ENCODE measurements at places on chromosomes 3 and 15.
A peak's percentile ranks its signal among the peaks of the same experiment; 100 is the strongest.

DNA sequence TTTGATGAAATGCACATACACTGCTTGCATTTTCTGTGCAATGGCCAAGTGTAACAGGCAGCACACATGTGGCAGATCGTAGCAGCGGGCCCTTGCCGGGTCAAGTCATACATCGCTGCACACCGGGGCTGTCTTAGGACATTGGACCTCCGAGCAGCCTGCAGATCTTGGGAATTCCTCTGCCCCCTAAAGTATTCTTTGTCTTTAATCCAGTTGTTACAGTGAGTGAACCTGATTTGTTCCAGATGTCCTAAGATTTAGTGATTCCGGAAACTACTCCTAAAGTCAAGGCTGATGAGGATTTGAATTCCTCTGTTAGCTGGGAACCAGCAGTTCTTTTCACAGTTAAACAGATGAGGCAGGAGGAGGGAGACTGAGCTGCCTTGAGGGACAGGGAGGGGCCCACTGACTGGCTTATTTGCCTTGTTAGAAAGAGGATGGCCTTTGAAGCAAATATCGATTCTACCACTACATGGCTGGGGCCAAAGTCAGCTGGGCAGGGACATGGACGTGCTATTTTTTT lies 190.7 kb upstream of the CTDSPL start:
- DNase-seq: peak; percentile 71

DNA sequence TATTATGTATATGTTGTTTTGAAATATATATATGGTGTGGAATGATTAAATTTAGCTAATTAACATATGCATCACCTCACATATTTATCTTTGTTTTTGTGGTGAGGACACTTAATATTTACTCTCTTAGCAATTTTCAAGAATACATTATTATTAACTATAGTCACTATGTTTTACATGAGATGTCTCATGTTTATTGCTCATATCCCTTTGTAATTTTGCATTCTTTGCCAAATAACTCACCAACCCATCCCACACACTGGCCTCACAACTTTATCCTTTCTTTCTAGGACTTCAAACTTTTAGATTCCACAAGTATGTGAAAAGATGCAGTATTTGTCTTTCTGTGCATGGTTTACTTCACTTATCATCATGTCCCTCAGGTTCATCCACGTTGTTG lies 950.2 kb upstream of the CADM2 start:
- DNase-seq: no peak

DNA sequence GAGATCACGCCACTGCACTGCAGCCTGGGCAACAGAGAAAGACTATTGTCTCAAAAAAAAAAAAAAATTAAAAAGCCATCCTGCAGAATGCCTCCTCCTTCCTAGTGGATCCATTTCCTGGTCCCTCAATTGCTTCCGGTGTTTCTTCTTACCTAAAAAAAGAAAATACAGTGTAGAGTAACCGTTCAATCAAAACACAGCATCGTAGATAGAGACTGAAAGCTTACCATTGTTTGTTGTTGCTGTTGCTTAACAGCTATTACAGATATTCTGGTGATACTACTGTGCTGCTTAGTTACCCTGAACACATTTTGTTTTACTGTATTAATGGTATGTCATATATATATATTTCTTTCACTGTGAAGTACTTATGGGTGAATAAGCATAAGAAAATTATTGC lies 105.5 kb upstream of the LRRFIP2 start:
- no peak for DNase-seq

DNA sequence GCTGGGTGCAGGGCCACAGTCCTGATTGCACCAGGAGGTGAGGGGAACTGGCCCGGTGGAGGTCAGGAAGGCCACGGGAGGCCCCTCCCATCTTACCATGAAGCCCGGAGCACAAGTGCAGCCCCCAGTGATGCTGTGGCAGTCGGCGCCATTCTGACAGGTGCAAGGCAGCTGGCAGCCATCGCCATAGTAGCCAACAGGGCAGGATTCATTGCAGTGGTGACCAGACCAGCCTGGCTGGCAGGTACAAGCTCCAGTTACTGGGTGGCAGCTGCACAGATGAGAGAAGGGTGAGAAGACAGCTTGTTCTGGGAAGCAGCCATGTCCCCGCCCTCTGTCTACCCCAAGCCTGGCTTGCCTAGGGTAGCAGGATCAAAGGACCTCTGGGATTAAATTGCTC lies 88.2 kb downstream of the RAB11A start:
- DNase-seq: no peak

DNA sequence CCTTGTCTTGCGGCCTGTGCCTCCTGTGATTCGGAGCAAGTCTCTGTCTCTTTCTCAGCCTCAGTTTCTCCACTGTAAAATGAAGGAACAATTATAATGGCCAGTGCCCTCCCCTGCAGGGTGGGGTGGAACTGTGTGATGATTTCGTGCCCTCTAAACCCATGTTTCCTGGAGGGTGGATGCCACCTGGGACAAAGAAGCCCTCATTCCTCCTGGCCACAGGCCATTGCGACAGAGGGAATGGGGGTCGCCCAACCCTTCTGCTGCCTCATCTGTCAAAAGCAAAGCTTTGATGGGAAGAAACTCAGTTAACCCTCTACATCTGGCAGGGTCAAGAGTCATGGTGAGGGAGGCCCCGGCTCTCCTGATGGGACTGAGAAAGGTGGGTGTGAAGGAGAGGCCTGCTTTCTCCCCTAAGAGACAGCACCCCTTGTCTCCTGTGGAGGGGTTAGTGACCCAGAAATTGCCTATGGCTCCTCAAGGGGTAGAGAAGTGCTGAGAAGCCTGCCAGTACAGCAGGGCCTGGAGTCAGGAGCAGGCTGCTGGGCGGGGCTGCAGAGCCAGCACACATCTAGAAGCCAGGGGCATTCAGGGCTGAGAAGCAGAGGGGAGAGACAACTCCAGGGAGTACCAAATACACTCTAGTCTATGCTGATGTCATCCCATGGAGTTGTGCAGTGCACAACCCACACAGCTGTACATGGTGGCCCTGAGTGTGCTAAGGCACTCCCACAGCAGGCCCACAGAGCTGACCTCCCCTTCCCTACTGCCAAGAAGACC lies 61.0 kb downstream of the PLXNA1 start:
- DNase-seq: no peak

- DNase-seq: no peak
Observed at GRCh38 chr3:127675651-127676391, 3.1 kb downstream of the ABTB1 start.

- DNase-seq: no peak
Observed at GRCh38 chr3:126826693-126827092, 122.7 kb downstream of the CHCHD6 start.

GRCh38 chr3:177057768-177058167 lies 139.5 kb downstream of the TBL1XR1 start:
- no peak for DNase-seq

DNA sequence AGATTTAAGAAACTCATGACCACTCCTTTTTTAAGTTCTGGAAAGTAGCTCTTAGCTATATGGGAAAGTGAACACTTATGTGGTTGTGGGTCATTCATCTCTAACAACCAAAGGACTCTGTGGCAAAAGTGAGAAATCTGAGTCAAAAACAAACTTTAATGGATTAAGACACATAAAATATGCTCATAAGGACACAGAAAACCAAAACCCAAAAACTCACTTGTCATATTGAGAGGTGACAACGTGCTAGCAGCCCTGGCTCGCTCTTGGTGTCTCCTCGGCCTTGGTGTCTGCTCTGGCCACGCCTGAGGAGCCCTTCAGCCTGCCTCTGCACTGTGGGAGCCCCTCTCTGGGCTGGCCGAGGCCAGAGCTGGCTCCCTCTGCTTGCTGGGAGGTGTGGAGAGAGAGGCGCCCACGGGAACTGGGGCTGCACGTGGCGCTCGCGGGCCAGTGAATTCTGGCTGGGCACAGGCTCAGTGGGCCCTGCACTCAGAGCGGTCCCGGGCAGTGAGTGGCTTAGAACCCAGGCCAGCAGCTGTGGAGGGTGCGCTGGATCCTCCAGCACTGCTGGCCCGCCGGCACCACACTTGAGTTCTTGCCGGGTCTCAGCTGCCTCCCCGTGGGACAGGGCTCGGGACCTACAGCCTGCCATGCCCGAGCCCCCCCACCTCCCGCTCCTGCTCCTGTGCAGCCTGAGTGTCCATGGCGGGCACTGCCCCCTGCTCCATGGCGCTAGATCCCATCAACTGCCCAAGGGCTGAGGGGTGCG lies 30.3 kb upstream of the SKIL start:
- no peak for DNase-seq

GRCh38 chr3:148879256-148879655 lies 14.2 kb downstream of the CPA3 start:
- DNase-seq: no peak

- no peak for DNase-seq
Observed at GRCh38 chr3:39019299-39019698, 32.4 kb downstream of the SCN11A start.

- no peak for DNase-seq
Observed at GRCh38 chr3:8436661-8437287, 64.8 kb upstream of the LMCD1 start.

GRCh38 chr15:31225356-31225955 lies 101.2 kb upstream of the KLF13 start:
- DNase-seq: no peak

- no peak for DNase-seq
Observed at GRCh38 chr15:58742819-58743502, 6.5 kb downstream of the ADAM10 start.

- no peak for DNase-seq
Observed at GRCh38 chr15:32819448-32819847, 101.6 kb downstream of the GREM1 start.

- DNase-seq: no peak
Observed at GRCh38 chr3:194637541-194638400, 4.6 kb upstream of the TMEM44 start.

DNA sequence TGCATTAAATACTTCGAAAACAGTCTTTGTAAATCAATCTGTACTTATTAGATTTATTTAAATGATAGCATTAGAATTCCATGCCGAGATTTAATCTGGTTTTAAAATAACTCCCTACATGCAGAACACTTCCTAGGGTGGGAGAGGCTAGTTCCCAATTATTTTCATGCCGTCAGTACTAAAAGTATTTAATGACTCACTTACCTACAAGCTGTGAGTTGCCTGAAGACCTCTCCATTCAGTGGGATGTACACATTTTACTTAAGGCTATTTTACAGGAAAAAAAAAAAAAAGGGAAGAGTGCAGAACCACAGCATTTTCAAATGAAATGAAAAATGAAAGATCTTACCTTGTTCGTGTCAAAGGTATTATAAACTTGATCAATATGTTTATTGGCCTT lies 469 bp downstream of the GUCA1C start:
- DNase-seq: no peak

GRCh38 chr3:72058493-72059081 lies 273.6 kb upstream of the PROK2 start:
- no peak for DNase-seq

- no peak for DNase-seq
Observed at GRCh38 chr15:83844742-83845141, 190.8 kb downstream of the ADAMTSL3 start.

DNA sequence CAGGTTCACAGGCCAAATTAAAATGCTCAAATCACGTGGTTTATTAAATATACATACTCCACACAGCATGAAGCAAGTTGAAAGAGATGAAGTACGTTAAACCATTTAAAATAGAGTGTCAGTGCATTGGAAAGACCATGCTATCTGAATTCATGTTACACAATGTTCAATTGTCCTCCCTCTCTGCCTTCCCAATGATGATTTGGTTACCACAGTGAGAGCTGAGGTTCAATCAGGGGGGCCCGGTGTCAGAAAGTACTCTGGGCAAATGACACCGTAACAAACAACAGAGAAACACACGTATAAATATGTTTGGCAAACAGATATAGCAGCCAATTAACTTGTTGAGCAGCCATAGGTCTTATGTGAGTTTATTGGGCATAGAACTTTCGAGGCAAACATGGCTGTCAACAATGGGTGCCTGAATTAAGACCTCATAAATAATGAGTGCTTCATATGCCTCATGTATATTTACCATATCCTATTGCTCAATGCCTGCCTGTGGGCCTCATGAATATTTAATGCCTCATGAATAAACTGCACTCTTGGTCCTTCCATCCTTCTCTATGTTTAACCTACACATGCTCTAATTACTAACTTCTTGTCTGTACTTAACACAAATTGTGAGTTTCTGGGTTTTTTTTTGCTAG lies 641.5 kb downstream of the PLOD2 start:
- no peak for DNase-seq

GRCh38 chr15:60191821-60192220 lies 187.7 kb downstream of the FOXB1 start:
- no peak for DNase-seq

DNA sequence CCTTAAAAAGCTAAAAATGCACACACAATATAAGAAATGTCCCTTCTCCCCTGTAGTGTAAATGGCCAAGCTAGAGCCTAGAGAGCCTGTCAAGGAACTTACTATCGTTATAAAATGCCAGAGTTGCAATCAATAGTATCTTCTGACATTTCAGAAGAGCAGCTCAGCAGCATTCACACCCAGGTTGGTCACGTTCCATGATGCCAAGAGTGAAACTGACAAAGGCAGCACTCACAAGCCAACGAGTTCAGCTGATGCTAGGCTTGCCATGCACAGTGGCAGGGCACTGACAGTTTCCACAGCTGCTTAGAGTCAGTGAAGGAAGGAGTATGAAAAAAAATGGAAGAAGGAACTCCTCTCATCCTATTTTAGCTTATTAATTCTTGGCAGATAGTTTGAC lies 331.4 kb upstream of the CCDC54 start:
- DNase-seq: no peak

DNA sequence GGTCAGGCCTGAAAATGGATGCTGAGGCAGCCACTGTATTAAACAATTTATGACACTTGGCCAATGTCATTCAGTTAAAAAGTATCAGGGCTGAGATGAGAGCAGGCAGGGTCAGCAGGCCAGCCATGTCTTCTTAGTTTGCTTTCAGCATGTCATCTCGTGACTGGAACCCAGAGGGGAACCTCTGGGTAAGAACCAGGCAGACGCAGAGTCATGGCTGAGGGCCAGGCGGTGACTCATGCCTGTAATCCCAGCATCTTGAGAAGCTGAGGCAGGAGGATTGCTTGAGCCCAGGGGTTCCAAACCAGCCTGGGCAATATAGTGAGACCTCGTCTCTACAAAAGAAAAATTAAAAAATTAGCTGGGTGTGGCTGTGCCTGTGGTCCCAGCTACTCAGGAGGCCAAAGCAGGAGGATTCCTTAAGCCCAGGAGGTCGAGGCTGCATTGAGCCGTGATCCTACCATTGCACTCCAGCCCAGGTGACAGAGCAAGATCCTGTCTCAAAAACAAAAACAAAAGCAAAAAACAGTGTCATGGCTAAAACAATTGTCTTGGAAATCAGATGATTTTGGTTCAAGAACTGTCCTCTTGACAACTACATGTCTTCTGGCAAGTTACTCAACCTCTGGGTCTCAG lies 11.7 kb downstream of the BCL2L10 start:
- no peak for DNase-seq

DNA sequence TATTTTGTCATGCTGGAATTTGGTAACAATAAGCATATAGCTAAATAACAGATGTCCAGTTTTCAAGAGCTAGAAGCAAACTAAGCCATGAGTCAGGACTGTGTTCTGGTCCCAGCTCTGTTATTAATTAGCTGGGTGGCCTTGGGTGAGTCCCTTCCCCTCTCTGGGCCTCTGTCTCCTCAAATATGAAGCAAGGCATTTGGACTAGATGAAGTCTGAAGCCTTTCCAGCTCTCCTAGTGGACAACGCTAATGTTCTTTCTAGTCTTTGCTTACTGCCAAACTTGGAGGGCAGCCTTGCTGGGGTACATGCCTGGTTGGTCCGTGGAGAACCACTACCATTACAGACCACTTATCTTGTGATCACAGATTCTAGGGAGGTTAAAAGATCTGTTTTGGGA lies 127.6 kb downstream of the DUT start:
- DNase-seq: no peak

- DNase-seq: peak; percentile 95
Observed at GRCh38 chr3:48663489-48664312, 1.0 kb upstream of the CELSR3 start.

GRCh38 chr15:101372960-101373525 lies 78.0 kb upstream of the SNRPA1 start:
- no peak for DNase-seq

Data from renal pelvis (tissue), 12 donors.